ENCODE measurements at places on chromosomes 4 and X.
A peak's percentile ranks its signal among the peaks of the same experiment; 100 is the strongest.

- DNase-seq = no peak
Measured at GRCh38 chr4:28351102-28351501, 1490.5 kb downstream of the STIM2 start.

DNA sequence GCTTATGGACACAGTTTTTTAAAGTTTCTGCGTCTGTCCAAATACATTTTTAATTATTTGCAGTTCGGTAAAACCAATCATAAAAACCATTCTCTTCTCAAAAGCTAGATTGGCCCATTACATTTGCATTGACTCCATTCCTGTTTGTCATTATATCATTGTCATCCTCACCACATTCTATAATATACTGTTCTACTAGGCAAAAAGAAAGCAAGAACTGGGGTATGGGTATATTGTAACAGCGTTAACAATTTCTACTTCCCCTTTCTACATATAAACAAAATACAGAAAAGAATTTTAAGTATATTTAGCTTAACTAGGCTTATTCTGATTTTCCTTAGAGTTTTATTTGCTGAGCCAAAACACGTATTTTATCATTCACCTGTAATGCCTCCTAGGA lies 91.8 kb downstream of the RAP1GDS1 start:
- DNase-seq = no peak

DNA sequence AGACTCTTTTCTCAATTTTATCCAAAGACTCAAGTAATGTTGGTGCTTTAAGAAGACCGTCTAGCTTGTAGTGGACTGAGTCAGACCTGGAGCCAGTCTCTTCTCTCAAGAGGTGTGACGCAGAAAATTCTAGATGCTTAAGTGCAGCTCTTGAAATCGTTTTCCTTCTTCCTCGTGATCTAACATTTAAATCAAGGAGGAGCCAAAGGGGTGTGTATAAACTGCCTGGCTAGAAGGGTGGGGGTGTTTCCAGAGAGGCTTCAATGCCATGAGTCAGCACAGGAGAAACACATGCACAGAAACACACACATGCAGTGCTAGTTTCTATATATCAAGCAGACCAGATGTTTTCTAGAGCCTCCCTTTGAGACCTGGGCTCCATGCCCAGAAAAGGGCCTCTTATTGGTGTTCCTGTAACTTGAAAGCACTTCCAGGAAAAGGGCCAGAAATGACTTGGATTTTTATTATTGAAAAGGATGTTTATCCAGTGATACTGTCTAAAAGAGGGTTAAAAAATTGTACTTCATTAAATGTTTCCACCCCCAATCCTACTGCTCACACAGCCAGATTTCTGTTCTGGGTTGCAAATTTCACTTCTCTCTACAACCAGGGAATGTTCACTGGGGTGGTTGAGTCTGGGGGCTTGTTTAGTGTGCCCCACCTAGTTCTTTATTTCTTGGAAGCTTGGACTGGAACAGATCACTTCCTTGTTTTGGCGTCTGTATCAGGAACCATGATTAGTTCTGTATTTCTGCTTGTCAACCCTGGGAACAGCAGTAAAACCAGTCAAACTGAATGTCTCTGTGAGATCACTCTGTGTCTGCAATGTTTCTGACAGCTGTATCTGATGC lies at the start of gene CLIC2:
CLIC2 (minus strand) TSS at position 129 of the 851 bp plus-strand sequence. CDS start 187 bp downstream, outside the sequence.
- peak; percentile 34 for DNase-seq

DNA sequence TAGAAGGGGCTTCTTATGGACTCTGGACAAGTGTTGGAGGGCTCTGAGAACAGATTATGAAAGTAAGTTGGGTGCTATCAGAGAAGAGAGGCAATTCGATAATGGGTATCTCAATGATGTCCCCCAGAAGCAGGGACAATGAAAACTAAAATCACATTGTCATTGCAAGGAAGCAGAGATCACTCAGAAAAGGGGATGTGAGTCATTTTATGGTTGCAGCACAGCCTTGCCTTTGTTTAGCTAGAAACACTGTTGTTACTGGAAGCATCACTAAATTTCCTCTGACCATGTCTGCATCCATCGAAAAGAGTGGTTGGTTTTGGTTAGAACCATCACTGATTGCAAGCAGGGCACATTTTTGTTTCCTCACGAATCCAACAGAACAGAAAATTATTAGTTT lies 246.8 kb upstream of the NWD2 start:
- DNase-seq = no peak

DNA sequence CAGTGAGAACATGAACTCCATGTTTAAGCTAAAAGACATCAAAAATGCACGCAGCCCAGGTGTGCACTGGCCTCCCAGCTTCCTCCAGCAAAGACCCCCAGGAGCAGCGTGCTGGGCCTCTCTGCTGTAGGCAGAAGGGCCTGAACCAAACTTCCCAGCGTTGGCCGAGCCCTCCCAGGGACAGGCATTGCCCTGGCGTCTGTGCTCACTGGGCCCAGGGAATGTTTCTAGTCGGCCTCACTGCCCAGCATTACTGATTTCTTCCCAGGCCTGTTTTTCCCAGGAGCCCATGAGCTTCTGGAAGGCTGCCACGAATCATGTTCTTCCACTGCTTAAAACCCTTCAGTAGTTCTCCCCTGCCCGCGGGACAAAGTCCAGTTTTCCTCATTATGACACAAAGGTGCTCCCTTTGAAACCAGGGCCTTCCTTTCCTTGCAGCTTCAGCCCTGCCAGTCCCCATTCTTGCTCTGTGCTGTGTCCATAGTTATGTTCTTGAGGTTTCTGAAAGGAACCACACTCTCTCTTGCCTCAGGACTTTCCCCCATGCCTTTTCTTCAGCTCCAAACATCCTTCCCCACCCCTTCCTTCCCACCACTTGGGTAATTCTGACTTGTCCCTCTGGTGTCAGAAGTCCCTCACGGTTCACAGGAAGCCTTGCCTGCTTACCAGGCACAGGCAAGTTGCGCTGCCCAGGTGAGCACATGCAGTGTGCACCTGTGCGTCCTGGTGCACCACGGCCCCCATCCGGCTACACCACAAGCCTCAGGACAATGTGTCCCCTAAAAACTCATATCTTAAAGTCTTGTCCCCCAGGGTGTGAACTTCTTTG lies 93.4 kb upstream of the ENPP6 start:
- no peak for DNase-seq

- DNase-seq = no peak
Measured at GRCh38 chr4:13540446-13541175, 3.7 kb downstream of the NKX3-2 start.

Data from foreskin keratinocyte (primary cell).